Fibroblast of skin of left biceps (primary cell): ENCODE measurements at places on chromosomes 11 and 22.

- DNase-seq, result no peak
Observed at GRCh38 chr11:18408558-18409291, 3.4 kb upstream of the LDHC start.

- no peak for DNase-seq
Observed at GRCh38 chr22:32327066-32327465, 30.6 kb upstream of the RFPL3 start.

- no peak for DNase-seq
Observed at GRCh38 chr11:104799251-104799650, 99.0 kb downstream of the CASP12 start.

GRCh38 chr11:69075421-69076128 is 26.8 kb downstream of the TPCN2 start:
- DNase-seq, result peak; percentile 33

GRCh38 chr11:130600139-130600538 is 151.7 kb downstream of the ADAMTS15 start:
- DNase-seq, result no peak

DNA sequence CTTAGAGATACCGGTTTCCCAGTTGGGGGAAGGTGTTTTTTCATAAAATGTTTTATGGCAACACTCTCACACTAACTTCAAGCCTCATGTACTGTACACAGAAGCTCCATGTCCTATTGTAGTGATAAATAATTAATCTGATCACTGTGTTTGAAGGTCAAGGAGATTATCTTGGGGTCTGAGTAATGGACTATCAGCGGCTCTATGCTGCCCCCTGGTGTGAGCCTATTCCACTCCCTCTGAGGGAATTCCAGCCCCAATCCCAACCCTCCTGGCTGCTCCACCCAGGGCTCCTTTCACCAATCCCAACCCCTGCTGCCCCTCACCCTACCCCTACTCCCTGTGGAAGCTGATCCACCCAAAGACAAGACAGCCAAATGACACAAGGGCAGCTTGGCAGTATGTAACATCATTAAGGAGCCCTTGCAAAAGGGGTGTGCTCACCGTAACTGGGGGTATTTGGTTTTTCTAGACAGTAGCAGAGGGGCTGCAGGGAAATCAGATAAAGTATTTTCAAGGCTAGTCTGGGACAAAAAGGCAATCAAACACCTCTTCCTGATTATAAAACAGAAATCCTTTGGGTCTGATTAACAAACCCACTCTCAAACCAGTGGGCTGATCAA is 22.3 kb downstream of the HPS4 start:
- DNase-seq, result no peak
